HT-29 (cell line): ENCODE measurements at places on chromosomes 7 and 10.

GRCh38 chr10:88840881-88841280, 10.8 kb downstream of the ANKRD22 start:
- DNase-seq = no peak

DNA sequence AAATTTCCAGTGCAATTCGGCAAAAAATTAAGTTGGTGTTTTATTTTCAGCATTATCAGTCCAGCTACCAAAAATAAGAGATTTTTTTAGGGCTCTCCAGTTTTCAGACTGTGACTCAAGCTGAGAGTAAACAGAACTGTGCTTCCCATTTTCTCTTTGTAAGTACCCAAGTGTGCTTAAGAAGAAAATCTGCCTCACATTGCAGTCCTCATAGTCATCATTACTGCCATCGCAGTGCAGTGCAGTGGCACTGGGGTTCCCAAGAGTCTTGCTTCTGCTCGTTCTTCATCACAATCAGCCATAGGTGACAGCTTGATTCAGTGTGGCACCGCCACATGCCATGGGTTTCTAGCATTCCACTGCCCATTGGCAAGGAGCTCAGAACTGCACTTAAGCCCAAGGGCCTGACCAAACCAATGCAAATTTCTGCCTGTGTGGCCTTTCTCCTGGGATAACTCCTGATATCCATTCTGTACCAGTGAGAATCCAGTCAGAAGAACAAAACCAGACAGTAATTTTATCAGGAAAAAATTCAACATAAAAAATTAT, 25.6 kb upstream of the ERCC6 start:
- no peak for DNase-seq

DNA sequence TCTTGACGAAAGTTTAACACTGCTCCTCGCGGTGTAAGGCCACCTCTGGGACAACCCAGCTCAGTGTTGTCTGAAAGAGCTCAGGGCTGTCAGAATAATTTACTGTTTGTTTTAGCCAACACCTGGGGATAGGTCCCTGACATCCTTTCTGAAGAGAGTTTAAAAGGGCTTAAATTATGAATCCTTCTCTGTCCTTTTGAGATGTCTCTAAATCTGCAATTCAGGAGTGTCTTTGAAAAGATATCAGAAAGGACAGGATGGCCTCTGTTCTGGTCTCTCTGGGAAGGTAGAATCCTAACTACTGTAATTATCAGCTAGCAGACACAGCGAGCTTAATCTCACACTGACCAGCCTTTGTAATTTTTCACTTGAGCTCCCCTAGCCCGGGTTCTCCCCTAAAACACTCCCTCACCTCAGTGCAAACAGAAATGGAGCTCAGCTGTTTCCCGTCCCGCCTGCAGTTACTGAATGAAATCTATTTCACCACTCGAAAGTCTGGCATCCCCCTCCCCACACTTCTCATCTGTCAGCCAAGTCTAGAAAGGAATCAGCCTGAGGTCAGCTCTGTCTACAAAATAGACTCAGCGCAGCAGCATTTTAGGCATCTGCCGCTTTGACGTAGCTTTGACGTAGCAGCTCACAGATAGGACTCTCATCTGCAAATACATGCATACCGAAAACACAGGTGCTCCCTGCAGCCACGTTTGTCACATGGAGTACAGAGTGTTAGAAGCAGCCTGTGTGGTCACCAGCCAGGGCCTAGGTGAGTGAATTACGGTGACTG, 4.8 kb downstream of the DYNC2I1 start:
- no peak for DNase-seq

- DNase-seq = no peak
Observed at GRCh38 chr10:107383357-107383756, 218.9 kb upstream of the SORCS1 start.

DNA sequence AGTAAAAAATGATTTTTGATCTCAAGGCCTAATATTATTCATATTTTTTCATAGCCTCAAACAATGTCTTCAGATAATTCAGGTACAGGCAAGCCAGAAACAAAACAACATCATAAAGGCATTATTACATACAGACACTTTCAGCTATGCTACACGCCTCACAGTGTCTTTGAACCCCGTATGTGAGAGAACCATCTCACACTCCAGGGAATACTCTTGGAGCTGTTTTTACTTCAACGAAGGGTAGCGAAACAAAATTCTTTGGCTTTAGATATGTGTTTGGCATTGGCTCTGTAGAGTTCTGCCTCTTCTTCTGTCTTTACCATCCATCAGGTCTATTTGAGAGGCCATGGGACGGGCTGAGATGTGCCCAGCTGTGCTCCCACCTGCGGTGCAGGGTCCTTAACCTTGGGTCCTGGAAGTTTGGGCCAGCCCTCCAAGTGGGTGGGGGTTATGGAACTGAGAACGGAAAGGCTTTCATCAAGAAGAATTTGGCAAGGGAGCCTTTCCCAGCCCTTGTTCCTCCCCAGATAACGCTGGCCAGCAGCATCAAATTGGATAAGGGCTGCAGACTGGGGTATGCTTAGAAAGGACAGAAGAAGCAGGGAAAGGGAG, 276.9 kb downstream of the TCF7L2 start:
- no peak for DNase-seq

DNA sequence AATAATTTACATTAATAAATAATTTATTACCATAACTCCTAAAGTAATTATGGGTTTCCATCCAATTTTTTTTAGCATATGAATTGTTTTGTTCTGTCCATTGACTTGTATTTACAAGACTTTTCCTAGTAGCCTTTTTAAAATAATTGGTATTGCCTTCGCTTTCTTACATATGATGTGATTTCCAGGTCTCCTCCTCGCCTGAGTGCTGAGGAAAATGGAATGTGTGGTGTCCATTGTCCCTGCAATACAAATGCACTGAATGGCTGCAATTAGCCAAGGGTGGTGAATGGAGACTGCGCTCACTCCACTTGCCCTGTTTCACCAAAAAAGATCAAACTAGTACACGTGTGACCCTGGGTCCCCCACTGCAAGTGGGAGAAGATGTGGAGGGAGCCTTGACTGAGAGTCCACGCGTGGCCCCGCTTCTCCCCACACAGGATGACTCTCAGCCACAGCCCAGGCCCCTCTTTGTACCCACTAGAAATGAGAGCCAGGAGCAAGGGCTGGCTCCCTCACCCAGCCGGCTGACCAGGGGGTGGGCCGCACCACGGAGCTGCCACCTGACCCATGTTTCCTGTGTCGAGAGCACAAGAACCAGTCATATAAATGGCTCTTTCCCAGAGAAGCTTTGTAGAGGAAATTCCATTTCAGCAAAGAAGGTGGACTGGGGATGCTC, 52.6 kb downstream of the FAM53B start:
- no peak for DNase-seq

DNA sequence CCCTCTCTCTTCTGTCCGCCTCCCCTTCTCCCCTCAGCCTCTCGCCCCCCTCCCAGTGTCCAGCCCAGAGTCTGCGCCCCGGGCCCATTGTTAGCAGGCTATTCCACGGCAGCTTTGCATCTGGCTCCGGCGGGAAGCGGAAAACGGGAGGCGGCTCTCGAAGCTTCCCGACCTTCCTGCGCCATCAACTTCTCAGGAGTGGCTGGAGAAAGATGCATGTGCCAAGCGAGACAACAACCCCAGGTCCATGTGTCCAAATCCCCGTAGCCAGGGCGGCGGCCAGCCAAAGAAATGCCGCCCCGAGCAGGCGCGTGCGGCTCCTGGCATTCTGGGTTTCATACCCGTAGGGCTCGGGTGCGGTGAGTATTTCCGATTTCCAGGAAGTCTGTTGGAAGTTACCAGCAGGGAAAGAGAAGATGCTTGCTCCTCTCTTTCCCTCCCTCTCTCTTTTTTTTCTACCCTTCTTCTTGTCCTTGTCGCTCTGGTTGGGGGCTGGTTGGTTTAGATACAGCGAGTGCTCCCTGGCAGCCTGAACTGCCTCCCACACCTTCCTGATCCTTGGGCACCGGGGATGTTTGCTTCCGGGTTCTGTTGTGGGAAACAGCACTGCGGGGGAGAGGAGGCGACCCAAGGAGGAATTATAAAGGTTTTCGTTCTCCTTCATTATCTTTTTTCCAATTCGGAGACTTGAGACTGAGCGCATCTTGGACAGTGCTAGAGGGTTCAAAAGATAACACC, 1.2 kb upstream of the HOXA2 start:
- peak; percentile 74 for DNase-seq

DNA sequence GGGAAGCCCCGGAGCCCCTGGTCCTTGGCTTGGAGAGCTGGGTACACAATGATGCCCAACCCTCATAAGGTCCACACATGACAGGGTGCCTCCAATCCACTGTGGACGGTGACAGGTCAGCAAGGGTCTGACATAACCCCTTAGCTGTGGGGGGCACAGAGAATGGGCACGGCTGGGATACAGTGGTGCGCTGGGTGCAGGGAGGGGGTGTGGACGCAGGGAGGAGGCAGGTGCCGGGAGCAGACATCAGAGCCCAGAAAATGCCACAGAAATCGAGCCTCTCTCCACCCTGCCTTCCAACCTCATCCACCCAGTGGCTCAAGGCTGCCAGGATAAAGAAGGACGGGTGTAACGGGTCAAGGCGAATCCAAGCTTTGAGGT, 177.8 kb upstream of the RHEB start:
- DNase-seq = no peak

DNA sequence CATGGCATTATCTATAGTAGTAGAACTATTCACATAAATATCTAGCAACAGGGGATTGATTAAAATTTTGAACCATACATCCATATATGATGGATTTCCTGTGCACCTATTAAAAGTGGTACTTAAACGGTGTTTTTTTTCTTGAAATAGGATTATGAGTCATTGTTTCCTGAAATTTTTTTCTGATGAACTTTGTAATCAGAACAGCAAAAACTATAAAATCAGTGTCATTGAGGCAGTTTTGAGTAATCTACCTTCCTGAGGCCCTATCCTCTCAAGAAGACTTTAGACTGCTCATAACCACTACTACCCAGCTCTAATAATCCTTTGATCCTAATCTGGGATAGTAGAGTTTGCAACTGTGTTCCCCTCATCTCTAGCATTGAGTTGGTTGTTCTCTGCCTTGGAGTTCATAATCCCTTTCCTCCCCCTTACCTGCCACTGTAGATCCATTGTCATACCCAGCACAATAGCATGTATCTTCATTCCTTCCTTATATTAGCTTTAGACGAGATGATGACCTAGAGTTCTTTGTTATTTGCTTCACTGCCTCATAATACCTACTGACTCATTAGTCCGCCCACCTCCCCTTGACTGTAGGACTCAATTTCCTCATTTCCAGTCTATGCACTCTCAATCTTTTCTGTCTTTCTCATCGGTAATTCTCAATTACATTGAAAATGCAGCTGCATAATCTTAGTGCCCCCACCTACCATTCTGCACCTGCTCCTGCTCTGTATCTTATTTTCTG, 133.4 kb downstream of the LRRC4 start:
- DNase-seq = no peak

DNA sequence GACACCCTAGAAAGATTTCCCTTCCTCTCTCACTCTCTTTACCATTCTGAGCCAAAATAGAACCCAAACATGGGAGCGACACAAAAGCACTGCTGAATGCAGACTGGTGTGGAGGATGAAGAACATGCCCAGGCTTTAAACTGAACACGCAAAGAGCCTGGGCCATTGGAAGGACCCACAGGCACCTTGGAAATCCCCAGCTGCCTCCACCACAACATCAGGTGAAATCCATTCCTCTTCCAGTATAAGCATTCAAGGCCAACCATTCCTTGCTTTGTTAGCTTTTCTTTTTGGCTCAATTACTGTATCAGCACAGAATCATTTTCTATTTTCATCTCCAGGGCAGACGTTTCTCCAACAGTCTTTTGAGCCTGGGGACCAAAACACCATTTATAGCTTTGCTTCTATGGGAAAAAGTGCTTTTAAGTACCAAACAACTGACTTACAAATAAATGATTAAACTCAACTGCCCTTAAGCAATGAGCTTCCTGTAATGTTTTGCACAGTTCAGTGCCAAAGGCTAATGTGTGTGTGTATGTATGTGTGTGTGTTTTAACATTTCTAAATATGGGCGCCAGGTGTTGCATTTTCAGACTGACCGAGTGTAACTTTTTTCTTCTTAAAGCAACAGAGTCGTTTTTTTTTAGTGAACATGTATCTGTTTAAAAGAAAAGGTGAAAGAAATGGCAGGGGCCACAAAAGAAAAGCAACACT, 16.2 kb upstream of the BLNK start:
- DNase-seq = peak; percentile 68

DNA sequence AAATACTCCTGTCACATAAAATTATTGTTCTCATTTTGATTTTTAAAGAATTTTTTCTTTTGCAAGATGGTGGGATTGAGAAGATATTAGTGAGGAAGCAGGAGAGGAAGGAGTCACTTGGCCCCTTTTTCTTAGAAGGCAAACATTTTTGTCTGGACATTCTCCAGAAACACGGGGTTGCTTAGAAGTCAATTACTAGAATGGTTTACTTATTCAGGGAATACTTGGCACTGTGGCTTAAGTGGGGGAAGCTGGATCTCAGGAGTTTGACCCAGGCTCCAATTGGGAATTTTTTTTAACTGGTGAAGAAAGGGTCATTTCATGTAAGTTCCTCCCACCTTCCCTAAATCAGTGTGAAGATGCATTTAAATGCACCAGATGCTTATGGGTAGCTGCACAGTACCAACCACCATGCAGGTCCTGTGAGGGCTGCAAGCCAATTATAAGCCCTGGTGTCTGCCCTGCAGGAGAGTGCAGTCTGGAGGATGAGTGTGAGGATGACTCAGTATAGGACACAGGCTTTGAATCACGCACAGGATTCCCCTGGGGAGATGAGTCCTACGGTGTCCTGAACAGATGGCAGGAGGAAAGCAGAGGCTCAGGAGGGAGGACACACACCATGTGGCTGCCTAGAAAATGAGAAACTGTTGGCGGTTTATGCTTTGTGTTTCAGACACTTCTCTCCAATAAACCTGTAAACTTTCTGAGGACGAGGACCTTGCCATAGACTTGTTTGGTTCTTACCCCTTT, 299.1 kb downstream of the PLXNA4 start:
- DNase-seq = no peak

DNA sequence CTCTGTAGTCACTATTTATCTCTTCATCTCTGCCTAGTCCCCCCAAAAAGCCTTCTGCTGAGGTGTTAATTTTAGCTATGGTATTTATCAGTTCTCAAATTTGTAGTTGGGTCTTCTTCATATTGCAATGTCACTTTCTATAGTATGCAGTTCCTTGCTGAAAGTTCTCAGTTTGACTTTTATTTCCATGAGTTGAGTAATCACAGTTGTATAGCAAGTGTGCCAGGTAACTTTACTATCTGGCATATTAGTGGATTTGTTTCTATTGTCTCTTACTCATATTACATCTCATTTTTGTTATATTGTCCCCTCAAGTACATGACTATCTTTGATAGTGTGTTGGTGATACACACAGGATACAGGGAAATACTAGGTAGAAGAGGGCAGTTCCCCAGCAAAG, 152.8 kb downstream of the CUBN start:
- no peak for DNase-seq

- no peak for DNase-seq
Observed at GRCh38 chr7:43737467-43738127, 8.3 kb upstream of the COA1 start.

DNA sequence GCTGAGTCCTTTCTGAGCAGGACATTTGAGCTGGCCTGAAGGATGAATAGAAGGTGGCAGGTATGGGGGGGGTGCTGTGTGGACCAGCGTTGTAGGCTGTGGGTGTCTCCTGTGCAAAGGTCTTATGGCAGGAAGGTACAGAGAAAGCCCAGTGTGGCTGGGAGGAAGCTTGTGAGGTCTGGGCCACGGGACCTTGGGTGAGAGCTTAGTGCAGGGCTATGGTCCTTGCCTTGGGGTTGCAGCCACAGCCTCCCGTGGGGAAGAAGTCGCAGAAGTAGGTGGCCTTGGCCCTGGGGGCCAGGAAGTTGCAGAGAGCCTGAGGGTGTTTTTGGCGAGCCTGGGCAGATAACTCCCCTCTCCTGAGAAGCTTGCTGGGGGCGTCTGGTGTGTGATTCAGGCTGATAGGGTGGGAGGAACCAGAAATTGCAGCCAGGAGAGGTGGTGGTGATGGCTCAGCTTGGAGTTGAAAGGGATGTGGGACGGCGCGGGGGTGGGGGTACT, 172.0 kb upstream of the TNRC18 start:
- no peak for DNase-seq
